ENCODE measurements at places on chromosomes 7 and 10.

DNA sequence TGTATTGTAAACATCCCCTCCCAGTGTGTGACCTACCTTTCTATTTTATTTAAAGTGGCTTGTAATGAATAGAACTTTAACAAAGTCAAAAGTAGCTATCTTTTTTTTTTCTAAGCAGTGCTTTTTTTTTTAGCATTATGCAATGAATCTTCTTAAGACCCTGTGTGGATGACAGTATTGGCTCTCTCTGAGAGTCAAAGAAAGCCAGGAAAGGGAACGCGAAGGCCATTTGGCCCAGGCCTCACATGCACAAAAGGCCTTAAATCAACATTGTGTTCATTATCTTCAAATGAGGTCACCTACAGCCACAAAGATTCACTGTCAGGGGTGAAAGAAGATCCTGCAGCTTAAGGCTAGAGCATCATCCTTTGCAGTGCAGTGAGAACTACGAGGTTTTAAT lies 721.5 kb downstream of the GRID1 start:
- no peak for DNase-seq

GRCh38 chr7:84022684-84023308 lies 171.8 kb downstream of the SEMA3A start:
- no peak for DNase-seq

DNA sequence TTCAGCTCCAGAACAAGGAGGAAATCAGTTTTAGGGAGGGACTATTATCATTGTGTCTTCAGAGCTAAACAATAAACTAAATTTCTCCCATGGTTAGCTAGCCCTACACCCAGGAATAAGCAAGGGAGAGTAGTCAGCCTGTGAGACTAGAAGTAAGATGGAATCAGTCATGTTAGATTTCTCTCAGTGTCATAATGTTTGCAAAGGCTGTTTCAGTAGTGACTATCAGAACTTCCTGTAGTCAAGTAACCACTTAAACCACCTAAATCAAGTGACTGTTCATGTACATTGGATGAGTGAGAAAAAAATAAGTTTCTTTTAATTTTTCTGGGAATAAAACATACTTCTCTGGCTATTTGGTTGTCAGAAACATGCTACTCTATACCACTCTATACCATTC lies 121.6 kb downstream of the KCND2 start:
- no peak for DNase-seq

DNA sequence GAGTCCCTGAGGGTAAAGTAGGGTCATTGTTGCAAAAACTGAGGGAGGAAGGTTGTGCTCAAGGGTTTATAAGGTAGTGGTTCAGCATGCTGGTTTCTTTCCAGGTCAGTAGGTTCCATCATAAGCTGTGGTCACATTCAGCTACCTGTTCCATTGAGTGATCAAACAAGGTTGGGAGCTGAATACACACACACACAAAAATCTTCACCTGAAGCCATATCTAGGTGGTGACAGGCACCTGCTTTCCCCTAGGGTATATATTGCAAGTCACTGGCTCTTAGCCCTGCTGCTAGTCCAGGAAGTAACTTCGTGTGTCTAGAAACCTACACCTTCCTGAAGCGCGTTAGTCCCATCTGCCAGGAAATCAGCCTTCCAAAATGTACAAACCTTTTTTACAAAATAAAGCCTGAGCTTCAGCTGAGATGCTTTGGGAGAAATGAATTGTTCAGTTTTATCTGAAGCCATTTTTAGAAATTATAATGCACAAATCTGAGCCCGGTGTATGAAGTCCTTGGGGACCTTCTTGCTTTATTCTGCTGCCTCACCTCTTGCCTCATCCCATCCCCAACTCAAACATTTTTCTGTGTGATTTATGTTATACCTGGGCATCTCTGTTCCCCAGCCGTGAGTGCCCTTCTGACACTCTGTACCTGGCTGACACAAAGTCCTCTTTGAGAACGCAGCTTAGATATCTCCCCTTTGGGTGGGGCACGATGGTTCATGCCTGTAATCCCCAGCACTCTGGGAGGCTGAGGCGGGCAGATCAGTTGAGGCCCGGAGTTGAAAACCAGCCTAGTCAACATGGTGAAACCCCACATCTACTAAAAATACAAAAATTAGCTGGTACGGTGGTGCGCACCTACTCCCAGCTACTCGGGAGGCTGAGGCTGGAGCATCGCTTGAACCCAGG lies 10.6 kb upstream of the LAMTOR4 start:
- no peak for DNase-seq

- no peak for DNase-seq
These were observed 39.7 kb upstream of the HYAL4 start for GRCh38 chr7:123805287-123805686.
